Choroid plexus epithelial cell (primary cell): ENCODE measurements at places on chromosomes 5 and 9.

DNA sequence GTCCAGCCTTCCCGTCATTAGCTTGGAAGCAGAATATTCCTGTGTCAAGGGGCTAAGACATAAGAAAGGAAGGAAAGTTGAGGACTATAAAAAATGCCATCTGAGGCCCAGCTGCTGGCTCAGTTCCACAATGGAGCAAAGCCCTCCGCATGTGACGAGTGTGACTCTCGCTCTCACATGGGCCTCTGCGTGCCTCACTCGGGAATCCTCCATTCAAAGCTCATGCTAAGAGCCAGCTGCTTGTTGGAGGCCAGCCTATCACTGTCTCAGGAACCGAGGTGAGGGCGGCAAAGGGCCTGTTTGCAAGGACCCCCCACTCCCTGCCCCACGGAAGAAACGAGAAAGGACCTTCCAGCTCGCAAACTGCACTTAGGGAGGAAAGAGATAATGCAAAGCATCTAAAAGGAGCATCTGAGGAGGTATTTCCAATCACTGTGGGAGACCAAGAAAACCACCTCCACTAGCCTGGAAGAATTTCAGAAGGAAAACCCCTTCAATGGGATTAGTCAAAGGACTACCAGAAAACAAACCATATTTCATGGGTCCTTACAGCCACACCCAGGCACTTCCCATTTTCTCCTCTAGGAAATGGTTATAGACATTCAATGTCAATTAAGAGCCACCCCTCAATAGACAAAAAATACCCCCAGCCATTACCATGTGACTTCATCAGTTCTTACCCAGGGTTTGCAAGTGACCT, 95.3 kb downstream of the PRRT1B start:
- DNase-seq, result peak; percentile 69

DNA sequence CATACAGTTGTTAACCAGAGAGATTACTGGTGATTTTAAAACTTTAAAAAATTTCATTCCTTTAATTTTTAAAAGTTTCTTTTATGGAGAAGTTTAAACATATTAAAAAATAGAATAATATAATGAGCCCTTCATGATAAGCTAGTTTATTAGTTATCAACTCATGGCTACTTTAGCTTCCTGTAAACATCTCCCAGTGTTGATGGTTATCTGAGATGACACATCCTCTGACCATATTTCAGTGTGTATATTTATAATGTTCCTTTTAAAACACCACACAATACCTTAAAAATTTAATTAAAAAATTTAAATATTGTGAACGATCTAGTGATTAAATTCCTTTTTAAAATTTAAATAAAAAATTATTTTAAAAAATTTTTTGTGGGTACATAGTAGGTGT, 74.1 kb downstream of the IPO11 start:
- DNase-seq, result no peak

GRCh38 chr5:14447958-14448911, 133.4 kb upstream of the OTULINL start:
- DNase-seq, result peak; percentile 79

GRCh38 chr5:37519807-37520206, 140.7 kb downstream of the WDR70 start:
- no peak for DNase-seq

DNA sequence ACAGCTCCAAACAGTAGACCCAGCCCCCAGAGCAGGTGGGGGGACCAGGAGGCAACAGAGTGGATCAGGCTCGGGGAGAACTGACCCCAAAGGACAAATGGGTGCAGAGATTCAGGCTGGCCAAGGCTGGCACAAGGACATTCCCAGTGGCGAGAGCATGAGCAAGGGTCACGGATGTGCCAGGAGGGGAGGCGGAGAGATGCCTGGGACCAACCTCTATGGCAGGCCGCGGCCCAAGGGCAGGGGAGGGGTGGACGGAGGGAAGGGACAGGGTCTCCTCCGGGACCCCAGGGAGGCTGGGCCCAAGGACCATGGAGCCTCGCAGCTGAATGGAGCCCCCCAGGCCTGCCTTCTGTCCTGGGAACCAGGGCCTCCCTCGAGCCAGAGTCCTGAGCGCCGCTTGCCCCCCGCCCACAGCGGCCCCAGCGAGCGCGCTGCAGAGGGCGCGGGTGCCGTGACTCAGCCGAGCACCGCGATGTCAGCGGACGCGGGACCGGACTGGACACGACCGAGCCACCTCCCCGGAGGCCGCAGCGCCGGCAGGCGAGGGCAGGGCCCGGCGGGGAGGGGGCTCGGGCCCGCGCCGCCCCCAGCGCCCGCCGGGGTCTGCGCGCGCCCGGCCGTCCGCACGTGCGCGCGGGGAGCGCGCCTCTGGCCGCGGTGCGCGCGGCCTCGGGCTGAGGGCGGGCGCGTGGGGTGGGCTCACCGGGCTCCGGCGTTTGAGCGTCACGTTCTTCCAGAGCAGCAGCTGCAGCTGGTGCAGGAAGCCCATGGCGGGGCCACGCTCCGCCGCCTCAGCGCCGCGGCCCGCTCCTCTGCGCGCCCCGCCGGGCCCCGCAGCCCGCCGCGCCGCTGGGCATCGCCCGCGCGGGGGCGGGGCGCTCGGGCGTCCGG, at the start of gene ABCA2:
ABCA2 (minus strand) TSS at position 869 of the 894 bp plus-strand sequence; CDS start at position 772, 97 bp downstream.
- DNase-seq, result no peak

DNA sequence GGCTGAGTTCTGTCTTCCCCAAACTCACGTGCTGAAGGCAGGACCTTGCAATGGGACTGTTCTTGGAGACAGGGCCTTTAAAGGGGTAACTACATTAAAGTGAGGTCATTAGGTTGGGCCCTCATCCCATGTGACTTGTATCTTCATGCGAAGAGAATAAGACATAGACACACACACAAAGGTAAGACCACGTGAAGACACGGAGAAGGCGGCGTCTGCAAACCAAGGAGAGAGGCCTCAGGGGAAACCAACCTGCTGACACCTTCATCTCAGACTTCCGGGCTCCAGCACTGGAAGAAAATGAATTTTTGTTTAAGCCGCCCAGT, 50.7 kb upstream of the KCNMB1 start:
- no peak for DNase-seq

- no peak for DNase-seq
These were observed 126.2 kb upstream of the CHD1 start for GRCh38 chr5:99054972-99055371.

DNA sequence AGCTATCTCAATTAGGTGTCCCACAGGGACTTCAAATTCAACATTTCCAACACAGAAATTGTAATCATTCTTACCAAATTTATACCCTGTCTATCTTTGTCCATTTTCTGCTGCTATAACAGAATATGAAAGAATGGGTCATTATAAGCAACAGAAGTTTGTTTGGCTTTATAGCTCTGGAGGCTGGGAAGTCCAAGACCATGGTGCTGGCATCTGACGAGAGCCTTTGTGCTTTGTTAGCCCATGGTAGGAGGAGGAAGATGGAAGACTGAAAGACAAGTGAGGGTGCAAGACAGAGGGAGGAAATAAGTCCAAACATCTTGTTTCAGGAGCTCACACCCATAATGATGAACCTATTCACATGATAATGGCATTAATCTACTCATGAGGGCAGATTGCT, 72.2 kb downstream of the CWC27 start:
- DNase-seq, result no peak

DNA sequence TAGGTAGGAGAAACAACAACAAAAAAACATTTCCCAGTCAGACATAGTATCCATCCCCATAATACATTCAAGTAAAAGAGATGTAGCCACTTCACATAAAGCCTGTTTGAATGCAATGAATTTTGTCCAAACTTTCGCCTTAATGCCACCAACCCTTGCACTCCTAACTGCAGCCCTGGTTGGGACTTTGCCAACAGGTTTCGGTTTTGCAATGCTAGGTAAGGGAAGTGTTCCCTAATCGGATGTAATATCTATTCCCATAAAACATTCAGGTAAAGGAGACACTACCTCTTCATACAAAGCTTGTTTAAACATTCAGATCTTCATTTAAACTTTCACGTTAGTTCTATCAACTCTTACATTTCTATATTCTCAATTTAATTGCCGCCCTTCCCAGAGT, 336.1 kb downstream of the DRD1 start:
- DNase-seq, result no peak

- peak; percentile 70 for DNase-seq
These were observed 175.3 kb upstream of the KLF9 start for GRCh38 chr9:70589571-70590314.

- DNase-seq, result no peak
These were observed 50.8 kb upstream of the SLIT3 start for GRCh38 chr5:169351721-169352120.

DNA sequence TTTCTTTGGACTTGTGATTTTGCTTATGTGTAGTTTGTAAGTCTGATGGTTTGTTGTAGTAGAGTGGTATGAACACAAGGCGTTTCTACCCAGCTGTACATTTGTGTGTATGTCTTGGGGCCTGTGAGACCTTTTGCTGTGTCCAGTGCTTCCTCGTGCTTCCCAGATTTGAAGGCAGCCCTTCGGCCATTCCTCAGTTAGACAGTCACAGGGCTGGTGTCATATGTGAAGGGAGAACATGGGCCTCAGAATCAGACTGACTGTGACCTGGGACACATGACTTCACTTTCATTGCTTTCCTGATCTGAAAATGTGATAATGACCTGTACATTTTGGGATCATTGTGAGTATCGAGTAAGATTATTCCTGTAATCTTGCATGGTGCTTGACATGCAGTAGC, 140.0 kb downstream of the TRIO start:
- no peak for DNase-seq

- peak; percentile 74 for DNase-seq
These were observed 428.3 kb upstream of the CDH6 start for GRCh38 chr5:30765227-30765626.

- DNase-seq, result peak; percentile 70
These were observed 8.7 kb upstream of the CDKN2AIPNL start for GRCh38 chr5:134420343-134420742.

DNA sequence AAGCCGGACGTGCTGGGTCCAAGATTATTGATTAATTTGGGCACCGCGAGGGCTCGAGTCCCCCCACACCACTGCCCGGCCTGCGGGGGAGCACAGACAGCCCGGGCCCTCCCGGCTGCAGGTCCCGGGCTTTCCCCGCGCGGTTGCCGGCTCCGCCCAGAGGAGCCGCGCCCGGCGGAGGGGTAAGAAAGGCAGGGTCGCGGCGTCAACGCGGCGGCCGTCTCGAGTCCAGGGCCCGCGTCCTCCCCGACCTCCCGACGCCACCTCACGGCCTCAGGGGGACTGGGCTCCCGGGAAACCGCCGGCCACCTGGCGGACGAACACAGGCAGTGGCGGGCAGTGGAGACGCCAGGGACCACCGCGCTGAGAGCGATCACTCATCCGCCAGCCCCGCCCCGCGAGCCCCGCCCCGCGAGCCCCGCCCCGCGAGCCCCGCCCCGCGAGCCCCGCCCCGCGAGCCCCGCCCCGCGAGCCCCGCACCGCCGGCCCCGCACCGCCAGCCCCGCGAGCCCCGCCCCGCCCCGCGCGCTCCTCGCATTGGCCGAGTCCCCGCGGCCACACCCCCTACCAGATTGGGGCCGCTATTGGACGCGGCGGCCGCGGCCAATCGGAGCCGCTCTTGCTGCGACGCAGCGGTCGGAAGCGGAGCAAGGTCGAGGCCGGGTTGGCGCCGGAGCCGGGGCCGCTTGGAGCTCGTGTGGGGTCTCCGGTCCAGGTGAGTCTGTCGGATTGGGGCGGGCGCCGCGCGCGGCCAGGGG, at the start of gene MRPL41:
MRPL41 (plus strand) TSS at position 616 of the 758 bp plus-strand sequence. CDS start 203 bp downstream, outside the sequence.
- peak; percentile 86 for DNase-seq

DNA sequence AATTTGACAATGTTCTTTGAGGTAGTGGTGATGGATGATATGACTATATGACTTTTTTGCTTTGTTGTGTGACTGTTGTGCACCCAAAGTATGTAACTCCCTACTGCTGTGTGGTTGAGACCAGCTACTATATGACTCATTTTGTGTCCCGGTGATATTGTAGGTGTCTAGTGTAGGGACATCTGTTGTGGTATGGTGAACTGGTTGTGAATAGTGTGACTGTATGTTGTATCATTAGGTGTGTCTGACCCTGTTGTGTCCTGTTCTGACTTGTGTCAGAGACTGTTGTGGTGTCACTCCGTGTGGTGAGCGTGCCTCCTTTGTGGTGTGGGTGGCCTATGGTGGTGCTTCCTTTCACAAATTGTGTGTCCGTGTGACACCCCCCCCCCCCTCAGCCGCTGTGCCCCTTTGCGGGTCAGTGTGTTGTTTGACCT, 11.2 kb upstream of the CXXC5 start:
- DNase-seq, result no peak

GRCh38 chr5:128615578-128615977, 77.5 kb upstream of the FBN2 start:
- DNase-seq, result no peak

GRCh38 chr9:110919050-110919435, 119.2 kb downstream of the LPAR1 start:
- no peak for DNase-seq

- no peak for DNase-seq
These were observed 698.8 kb downstream of the CDH9 start for GRCh38 chr5:26339576-26339975.

DNA sequence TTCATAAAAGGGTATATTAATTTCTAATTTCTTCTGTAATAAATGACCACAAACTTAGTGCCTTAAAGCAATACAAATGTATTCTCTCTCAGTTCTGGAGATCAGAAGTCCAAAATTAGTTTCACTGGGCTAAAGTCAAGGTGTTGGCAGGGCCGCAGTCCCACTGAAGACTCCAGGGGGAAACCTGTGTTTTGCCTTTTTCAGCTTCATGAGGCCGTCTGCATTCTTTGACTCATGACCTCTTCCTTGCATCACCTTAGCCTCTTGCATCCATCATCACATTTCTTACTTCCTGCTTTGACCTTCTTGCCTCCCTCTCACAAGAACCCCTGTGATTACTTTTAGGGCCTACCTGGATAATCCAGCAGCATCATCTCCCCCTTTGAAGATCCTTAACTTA, 42.0 kb upstream of the ALDH1B1 start:
- DNase-seq, result no peak

DNA sequence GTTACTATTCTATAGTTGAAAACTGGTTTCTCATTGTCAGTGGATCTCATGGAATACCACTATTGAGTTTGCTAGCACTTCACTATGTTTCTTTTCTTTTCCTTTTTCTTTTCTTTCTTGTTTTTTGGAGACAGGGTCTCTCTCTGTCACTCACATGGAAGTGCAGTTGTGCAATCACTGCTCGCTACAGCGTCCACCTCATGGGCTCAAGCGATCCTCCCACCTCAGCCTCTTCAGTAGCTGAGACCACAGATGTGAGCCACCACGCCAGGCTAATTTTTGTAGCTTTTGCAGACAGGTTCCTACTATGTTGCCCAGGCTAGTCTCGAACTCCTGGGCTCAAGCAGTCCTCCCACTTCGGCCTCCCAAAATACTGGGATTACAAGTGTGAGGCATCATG, 42.7 kb upstream of the VCAN start:
- no peak for DNase-seq

DNA sequence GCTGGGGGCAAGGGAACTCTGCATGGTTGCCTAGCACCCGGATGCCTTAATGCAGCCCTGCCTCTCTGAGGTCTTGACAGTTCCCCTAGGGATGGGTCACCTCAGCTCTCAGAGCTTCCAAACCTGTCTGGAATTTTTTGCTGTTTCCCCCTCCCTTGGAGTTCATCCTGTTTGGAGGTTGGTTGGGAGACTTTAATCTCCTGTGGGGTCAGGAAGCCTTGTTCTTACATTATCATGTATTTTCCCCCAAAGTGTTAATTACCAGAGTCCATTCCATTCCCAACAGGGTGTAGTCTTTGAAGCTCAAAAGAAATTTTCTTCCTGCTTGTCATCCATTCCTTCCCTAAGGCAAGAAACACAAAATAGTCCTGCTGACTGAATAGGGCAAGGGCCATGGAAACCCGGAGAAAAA, 150.3 kb upstream of the SPRY4 start:
- DNase-seq, result no peak
